ENCODE measurements at places on chromosomes 16 and 17.

DNA sequence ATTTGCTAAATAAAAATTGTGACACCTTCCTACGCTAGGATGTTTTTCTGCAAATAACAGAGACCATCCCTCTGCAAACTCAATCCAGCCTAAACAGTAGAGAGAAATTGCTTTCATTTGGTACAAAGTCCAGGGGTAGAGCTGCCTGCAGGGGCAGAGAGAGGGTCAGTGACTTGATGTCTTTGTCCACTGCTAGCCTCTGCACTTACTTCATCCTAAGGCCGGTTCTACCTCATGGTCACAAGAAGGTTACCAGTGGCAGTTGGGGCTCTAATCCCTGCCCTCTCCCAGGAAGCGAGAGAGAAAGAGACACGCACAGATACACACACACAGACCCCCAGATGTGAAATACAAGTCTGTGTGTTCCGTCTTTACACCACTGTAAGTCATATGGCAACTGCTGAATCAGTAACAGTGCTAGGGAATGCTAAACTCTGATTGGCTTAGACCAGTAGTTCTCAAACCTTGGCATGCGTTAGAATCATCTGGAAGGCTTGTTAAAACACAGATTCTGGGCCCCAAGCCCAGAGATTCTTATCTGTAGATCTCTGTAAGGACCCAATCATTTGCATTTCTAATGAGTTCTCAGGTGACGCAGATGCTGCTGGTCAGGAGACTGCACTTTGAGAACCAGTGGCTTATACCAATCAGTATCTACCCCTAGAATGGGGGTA lies 13.1 kb upstream of the LPCAT2 start:
- peak; percentile 94 for DNase-seq

- DNase-seq: no peak
These were observed 6.2 kb upstream of the CPSF4L start for GRCh38 chr17:73267648-73268537.

DNA sequence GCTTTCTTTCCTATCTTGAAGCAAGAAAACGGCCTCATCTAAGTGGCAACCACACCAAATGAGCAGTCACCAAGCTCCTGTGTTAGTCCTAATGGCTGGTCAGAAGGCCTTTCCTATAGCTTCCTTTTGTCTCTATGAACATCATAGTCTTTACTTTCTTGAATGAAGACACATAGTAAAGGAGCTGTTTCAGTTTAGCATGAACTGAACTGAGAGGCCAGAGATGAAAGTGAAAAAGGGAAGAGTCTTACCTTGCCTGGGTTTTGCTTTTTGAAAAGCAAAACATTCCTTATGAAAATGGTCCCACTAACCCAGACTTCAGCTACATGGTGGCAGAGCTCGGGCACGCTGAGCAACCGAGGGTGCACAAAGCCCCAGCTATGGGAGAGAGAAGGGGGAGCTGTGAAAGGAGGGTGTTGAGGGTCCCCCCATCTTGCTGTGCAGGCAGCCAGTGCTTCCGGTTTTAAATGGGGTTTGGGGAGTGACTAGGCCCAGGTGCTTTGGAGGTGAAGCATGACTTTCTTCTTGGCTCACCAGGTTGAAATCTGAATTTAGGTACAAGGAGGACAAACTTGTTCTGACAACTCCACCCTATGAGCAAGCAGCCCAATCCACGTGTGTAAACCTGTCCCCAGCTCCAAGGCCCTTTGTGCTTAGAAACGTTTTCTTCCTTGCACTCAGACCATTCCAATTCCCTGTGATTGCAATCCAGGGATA lies 9.1 kb upstream of the PSMC3IP start:
- no peak for DNase-seq

- no peak for DNase-seq
These were observed 103.1 kb downstream of the SOX9 start for GRCh38 chr17:72223866-72224291.

- no peak for DNase-seq
These were observed 9.7 kb upstream of the SNF8 start for GRCh38 chr17:48954300-48954755.

GRCh38 chr17:58760248-58760647 lies 4.6 kb downstream of the PPM1E start:
- DNase-seq: no peak

DNA sequence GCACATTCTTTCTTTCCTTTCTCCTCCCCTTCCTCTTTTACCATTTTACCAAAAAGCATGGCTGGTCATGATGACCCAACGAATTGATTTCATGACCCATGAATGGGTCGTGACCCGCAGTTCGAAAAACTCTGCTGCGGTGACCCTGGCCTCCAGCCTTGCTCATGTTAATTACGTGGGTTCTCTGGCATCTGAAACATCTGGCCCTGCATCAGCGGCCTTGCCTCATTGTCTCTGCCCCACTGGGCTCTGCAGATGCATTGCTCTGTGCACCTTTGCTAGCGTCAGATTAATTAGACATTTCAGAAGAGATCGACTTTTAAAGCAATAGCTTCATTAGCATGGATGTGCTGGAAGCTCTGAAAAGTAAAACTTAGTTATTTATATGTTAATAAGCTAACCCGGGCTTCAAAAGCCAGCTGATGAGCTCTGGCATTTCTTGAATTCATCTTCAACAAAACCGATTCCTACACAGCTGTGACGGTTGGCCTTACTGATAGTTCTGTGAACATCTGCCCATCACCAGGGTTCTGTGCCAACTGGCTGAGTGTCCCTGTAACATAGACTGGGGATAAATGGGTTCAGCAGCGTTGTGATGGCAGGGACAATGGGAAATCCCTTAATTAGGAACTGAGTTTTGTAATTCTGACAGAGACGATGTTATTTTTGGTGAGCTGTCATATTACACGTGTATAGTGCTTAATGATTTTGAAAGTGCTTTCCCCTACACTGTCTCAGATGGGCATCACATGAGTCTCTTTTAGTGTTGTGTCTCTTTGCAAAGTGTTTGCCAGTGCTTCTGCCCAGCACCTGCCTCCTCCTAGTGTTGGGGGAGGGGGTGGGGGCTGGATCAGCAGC lies 225.9 kb upstream of the EEF2KMT start:
- no peak for DNase-seq

GRCh38 chr16:85428899-85429775 lies 184.0 kb upstream of the GSE1 start:
- no peak for DNase-seq

DNA sequence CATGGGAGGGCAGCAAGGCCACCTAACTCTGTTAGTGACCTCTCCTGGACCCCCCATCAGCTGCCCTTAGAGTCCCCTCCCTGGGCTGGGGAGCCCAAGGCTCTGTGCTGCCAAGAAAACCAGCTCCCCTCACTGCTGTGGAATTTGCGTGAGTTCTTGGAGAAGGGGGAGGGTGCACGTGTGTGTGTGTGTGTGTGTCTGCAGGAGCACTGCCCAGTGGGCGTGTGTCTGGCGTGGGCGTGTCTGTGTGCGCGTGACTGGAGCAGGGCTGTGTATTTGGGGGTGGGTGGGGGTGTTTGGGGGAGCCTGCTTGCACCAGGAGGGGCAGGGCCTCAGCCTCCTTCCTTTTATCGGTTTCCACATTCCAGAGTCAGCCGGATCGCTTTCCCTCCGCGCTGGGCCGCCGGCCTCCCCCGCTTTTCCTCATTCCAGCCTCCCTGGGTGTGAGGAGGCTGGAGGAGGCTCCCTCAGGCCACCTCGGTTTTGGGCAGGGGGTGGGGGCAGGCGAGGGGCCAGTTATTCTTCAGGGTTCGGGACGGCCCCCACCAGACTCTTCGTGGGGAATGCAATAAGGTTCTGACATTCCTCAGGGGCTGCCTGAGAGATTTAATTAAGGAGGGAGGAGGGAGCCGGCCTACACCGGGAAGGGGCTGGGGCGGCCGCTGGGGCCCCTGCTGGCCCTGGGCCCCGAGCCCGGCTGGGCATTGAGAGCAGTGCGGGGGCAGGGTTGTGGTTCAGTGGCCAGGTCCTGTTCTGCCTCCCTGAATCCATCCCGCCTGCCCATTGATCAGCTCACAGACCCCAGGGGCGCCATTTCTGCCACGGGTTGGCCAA lies 2.5 kb downstream of the VASN start:
- DNase-seq: peak; percentile 91

- DNase-seq: no peak
These were observed 150.0 kb upstream of the RBFOX1 start for GRCh38 chr16:7182510-7183109.

- no peak for DNase-seq
These were observed 15.3 kb upstream of the TNS4 start for GRCh38 chr17:40516581-40517285.

DNA sequence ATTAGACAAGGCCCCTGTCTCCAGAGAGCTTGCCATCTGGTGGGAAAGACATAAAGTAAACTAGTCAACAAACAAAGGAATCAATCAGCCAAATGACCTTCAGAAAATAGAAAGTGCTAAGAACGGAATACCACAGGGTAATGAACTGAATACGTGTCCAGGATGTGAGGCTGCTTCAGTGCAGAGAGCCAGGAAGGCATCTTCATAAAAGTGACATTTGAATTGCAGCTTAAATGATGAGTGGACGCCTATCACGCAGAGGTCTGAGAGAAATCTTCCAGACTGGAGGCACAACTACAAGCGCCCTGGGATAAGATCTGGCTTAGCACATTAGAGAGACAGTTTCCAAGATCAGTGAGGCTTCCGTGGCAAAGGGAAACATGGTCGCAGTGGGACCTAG lies 574.1 kb upstream of the CDH8 start:
- no peak for DNase-seq

- DNase-seq: no peak
These were observed 20.0 kb downstream of the HS3ST3B1 start for GRCh38 chr17:14320734-14321475.

DNA sequence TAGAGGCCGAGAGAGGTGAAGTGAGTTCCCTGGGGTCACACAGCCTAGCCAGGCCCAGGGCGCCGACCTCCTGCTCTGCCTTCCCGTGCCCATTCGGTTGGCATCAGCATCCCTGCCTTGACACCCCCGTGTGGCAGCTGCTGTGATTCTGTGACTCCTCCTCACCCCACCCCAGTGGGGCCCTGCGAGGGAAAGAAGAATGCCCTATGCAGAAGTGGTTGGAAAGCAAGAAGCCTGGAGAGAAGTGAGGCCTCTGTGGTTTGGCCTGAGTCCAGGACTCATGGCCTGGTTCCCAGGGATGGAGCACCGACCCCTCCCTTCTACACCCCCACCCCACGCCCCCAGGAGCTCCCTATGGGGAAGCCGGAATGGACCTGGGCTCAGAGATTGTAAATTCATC lies 296.2 kb downstream of the SEC14L1 start:
- DNase-seq: no peak

GRCh38 chr16:86783636-86784626 lies 205.6 kb downstream of the FOXL1 start:
- peak; percentile 27 for DNase-seq

DNA sequence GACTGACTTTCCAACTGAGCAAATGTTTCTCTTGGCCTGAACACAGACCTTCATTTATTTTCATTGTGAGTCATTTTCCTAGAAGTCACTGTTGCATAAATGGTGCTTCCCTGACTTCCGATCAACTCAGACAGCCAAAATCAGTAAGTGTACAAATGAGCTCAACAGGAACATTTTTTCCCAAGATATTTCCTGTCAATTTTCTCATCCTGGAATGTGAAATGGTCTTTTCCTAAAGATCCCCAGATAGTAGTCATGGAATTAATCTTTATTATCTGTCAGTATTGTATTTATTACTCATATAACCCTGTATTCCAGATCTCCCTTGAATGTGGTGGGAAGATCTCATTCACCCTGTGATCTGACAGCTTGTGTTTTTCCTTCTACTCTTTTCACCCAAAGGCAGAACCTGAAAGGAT lies 360.3 kb upstream of the KIF2B start:
- no peak for DNase-seq

- peak; percentile 37 for DNase-seq
These were observed 19.9 kb upstream of the PLLP start for GRCh38 chr16:57304169-57305061.

GRCh38 chr16:49531931-49532840 lies 158.6 kb downstream of the C16orf78 start:
- DNase-seq: no peak

DNA sequence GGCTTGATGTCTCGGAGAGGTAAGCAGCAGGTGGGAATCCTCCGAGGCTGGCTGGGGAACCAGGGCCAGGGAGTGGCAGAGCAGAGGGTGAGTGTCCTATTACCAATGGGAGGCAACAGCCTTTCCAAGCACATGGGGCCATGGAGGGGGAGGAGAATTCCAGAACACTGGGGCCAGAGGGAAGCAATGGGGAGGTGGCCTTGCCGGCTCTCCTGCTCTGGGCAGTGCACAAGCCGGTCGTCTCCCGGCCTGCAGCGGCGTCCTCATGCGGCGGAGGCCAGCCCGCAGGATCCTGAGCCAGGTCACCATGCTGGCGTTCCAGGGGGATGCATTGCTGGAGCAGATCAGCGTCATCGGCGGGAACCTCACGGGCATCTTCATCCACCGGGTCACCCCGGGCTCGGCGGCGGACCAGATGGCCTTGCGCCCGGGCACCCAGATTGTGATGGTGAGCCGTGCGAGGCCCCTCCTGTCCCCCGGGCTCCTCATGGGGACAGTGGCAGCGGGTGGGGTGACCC lies 21.9 kb downstream of the SGSH start:
- DNase-seq: no peak

GRCh38 chr16:17287166-17287800 lies 183.5 kb downstream of the XYLT1 start:
- no peak for DNase-seq

GRCh38 chr17:68470961-68471360 lies 13.7 kb upstream of the WIPI1 start:
- no peak for DNase-seq

DNA sequence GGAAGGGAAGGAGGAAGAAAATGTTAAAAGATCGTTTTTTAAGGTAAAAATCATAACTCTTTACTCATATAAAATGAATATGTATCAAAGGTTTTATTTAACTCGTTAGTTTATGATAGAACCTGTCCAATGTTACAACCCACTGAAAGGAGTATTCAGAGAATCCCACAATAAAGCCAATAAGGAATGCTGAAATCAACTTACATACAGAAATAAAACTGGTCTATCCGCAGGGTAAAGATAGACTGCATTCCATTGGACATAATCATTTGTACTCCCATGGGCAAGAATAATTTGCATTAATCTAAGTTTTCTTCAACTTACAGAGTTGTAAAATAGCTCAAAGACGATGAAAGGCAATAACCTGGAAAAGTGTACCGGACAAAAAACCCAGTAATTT lies 17.9 kb upstream of the BEAN1 start:
- DNase-seq: no peak

GRCh38 chr17:50132104-50132794 lies 2.3 kb upstream of the SAMD14 start:
- no peak for DNase-seq

- DNase-seq: no peak
These were observed 78.2 kb downstream of the CCDC182 start for GRCh38 chr17:57666946-57667345.

DNA sequence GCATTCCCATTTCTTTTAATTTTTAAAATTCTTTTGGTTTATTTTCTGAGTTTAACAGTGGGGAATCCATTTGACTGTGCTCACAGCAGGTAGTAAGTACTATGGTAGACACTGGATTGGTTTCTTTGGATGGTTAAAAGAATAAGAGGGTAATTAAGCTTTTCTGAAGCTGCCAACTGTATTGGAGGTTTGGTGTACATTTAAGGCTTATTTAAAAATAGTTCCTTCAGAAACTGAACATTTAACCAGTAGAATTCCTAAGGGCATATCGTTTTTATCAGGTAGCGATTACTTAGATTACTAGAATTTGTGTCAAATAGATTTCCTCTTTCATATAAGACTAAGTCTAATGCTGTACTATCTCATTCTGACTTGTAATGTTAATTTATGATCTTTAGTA lies 162.4 kb downstream of the PPM1E start:
- no peak for DNase-seq

- no peak for DNase-seq
These were observed 2.2 kb upstream of the TLCD3B start for GRCh38 chr16:30033270-30033669.

GRCh38 chr16:1002399-1003166 lies 21.0 kb downstream of the SOX8 start:
- DNase-seq: peak; percentile 25

Measured in GM04503 (cell line).